ENCODE measurements at places on chromosomes 7 and 10.

DNA sequence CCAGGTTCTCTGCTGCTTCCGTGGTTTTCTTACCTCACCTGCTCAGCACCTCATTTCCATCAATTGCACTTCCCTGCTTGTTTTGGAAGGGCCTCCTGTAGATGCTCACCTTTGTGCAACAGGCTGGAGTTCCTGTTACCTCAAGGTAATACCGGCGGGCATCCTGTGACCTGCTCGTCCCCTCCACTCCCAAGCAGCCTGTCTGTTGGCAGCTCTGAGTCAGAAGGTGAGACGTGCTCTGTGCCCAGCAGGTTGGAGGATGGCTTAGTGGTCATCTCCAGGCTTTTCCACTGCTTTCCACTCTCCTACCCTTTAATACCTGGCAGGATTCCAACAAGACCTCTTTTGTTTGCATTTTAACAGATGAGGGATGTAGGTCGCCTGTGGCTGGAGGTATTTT, 86.0 kb downstream of the CAMK1D start:
- no peak for DNase-seq

- DNase-seq = peak; percentile 99
Measured at GRCh38 chr7:95441042-95441823, 6.4 kb upstream of the PON2 start.

GRCh38 chr7:55545496-55545895, 26.8 kb downstream of the VOPP1 start:
- peak; percentile 96 for DNase-seq

- no peak for DNase-seq
Measured at GRCh38 chr7:7710469-7710868, 7.9 kb downstream of the RPA3 start.

DNA sequence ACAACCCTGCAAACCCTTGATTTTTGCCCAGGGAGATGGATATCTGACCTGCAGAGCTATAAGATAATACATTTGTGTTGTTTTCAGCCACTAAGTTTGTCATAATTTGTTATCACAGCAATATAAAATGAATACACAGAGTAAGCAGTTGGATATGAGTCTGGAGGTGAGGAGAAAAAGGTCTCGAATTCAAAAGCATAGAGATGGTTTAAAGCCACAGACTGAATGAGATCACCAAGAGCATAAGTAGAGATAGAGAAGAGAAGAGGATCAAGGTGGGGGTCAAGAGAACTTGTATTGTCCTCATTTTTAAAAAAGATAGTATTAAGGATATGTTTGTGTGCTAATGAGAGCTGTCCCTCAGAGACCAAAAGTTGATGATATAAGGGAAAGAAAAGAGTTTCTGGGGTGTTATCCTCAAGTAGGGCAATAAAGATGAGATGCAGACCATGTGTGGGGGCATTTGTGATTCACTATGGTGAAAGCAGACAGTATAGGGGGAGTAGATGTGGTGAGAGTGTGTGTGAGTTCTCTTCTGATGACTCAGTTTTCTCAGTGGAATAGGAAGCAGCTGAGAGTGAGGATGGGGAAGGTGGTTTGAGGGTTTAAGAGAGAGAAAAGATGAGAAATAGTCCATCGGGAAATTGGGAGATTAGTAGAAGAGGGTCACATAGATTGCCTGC, 25.8 kb upstream of the PCGF5 start:
- no peak for DNase-seq

DNA sequence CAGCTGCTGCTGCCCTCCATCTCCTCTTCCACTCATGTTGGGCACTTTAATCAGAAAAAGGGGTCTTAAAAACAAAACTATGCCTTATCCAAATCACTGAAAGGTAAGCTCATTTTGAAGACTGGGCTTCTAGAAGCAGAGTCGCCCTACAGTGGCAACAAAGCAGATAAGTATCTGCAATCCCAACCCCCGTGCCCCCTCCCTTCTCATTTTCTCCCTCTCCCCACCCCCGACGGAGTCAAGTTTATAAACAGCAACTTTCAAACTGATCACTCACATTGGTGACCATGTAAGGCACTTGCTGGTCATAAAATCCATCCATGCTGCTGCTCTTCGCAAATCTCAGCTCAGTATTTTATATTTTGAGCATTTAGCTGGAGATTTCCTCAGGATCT, 738 bp downstream of the ETV1 start:
- DNase-seq = peak; percentile 27

GRCh38 chr7:21054427-21055112, 267.9 kb upstream of the SP8 start:
- DNase-seq = no peak

GRCh38 chr10:77448226-77448625, 189.4 kb downstream of the KCNMA1 start:
- DNase-seq = no peak

GRCh38 chr7:136027160-136027559, 50.0 kb upstream of the MTPN start:
- DNase-seq = no peak

- DNase-seq = no peak
Measured at GRCh38 chr10:70295926-70296325, 12.1 kb upstream of the NPFFR1 start.

GRCh38 chr7:132083126-132083525, 493.1 kb downstream of the PLXNA4 start:
- DNase-seq = no peak

DNA sequence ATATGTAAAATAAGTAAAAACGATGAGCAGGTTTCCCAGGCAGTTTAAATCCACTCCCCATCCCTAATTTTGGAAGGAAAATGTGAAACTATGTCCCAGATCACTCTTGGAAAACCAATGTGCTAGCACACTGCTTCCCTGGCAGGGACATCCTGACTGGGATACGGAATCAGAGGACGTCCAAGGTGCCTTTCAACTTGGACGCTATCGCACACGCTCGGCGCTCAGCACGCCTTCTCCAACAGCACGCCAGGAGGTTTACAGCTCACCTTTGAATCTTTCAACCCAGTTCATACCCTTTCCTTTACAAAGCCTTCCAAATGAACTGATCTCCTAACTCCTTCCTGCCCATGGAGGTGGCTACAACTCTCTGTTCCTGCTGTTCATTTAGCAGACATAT, 47.1 kb downstream of the BEND7 start:
- no peak for DNase-seq

DNA sequence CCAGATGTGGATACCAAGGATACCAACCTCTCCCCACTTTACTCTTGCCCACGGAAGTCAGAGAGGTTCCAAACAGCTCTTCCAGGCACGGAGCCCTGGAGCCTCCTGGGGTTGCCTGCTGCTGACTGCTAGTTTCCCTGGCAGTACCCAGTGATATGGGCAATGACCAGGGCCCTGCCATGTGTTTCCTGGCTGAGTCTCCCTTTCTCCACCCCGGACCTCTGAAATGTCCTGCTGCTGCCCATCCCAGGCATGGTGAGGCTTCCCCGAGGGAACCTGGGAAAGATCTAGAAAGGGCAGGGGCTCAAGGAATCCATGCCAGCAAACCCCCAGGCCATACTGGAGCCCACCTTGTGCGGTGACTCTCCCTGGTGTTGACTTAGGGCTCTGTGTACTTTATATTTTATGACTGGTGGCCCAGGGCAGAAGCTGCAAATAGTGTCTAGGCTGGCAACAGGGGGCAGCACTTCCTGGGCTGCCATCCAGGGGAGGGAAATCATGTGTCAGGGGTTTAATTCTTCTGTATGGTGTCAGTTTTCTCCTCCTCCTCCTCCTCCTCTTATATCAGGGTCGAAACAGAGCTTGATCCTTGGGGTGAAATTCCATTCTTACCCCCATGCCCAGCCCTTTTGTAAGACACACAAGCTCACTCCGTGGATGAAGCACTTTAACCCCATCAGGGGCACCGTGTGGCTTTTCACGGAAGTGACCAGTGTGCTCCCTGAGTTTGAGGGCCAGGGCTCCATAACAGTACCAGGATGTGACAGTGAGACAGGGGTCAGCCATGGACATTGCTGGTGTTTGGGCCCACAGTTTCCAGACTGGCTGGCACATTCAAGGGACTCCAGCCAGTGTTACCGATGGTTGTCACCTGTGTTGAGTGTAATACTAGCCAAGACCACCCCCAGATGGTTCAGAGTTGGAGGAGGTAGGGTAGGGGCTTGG, 62.4 kb upstream of the GDF10 start:
- DNase-seq = no peak

- no peak for DNase-seq
Measured at GRCh38 chr10:76155961-76156360, 724.5 kb downstream of the LRMDA start.

DNA sequence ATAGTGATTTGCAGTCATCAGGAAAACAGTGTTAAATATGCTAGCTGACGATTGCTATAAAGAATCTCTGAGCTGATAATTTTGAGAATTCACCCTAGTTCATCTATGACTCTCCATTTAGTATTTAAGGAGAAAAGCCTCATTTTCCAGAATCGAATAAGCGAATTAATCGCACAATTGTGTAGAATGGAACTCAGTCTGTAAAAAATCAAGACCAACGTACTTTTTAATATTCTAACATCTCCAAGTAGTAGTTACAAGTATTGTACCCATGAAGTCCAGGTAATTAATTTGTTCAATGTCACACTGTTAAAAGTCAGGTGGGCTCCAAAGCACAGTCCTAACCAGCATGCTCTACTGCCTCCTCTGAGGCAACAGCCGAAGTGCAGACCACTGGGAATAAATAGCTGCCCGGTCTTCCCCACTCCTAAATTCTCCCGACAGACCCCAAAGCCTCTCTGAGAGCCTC, 380 bp upstream of the AGBL3 start:
- no peak for DNase-seq

- DNase-seq = no peak
Measured at GRCh38 chr7:22252936-22253536, 103.9 kb downstream of the RAPGEF5 start.

- no peak for DNase-seq
Measured at GRCh38 chr7:29140873-29141468, 5.4 kb downstream of the CPVL start.

DNA sequence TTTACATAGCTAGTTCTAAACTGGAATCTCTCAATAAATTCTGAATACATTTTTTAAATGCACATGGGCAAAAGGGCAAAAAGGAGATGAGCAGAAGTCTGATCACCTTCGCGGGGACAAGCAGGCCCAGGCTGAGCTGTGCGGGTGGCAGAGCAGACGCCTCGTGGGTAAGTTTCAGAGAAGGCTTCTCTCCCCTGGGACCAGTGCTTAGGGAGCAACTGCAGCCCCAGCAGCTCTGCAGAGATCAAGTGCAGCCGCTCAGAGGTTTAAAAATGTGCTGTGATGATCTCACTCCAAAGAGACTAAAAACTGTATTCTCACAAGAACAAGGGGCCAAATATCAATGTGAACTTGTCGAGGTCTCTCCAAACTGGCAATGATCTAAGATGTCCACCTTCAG, 264.3 kb upstream of the RNF32 start:
- DNase-seq = no peak

DNA sequence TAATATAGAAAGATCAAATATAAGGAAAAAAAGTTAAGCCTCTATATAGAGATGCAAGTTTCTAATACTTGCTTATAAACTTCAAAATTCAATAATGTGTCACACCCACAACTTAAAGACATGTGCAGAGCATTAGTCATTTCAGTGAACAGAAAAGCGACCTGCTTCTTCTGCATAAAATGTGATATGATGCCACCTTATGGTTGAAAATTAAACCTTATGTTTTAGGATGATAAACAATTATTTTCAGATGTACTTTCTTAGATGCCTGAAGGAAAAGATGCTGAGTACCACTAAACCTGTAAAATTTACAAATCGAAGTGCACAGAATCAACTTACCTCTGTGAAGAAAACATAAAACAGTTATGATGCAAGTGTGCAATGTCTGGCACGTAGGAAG, 96.0 kb downstream of the MTERF1 start:
- peak; percentile 61 for DNase-seq

DNA sequence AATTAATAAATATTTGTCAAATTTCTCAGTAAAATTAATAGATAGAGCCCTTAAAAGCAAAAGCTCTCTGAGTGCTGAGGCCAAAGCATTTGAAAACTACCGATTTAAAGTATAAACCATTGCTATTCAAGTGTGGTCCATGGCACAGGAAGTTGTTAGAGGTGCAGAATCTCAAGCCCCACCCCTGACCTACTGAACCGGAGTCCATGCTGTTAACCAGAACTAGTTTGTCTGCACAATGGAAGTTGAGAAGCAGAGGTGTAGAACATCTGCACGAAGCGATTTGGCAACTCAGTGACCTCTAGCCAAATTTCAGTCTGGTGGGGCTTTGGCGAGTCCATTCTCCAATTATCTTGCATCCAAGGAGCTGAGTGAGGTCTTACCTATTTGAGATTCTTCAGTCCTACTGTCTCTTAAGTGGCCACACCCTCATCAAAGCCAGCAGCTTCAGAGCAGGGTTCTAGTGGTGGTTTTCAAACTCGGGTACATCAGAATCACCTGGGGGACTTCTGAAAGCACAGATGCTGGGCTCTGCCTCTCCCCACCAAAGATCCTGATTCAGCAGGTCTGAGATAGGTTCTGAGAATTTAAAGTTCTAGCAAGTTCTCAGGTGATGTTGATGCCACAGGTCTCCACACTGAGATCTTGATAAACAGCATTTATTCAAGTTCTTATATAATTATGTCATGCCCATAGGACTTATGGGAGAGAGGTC, 96.8 kb upstream of the SAMD8 start:
- DNase-seq = no peak

DNA sequence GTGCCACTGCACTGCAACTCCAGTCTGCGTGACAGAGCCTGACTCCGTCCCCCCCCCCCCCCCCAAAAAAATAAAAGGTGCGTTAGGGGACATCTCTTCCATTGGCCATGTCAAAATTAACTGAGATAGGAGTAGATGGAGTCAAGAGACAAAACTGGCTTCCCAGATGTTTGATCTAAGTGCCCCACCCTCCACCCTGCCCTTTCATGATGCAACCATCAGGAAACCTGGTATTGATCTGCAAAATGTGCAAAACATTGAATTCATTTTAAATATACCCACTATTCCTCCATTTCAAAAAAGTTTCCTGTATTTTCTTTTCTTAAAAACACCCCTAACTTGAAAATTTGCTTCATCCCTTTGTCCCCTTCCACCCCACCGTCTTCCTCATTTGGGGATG, 17.5 kb downstream of the ARID5B start:
- no peak for DNase-seq

DNA sequence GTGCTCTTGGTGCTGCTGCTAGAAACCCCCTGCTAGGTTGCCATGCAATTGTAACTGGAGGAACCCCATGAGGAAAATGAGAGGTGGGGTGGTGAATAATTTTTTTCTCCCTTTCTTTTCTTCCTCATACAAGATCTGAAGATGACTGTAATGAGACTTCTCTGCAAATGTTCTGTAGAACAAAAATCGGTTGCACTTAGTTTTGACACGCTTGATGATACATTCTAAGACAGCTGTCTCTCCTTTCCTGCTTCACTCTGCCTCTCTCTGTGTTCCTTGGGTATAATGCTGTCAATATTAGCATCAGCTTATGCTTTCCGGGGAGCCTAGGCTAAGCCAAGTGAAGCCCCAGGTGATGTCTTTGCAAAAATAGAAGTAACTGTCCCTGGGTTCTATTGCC, 721.5 kb downstream of the POM121L12 start:
- no peak for DNase-seq

- DNase-seq = no peak
Measured at GRCh38 chr7:129228633-129229032, 3.8 kb downstream of the AHCYL2 start.

GRCh38 chr7:116500078-116500853, 728 bp downstream of the CAV2 start:
- peak; percentile 69 for DNase-seq
